Activated CD4-positive, CD25-positive, alpha-beta regulatory T cell treated with anti-CD3 and anti-CD28 coated beads, Interleukin-2, amount 50 U/mL, for 72 hours (primary cell): ENCODE measurements at places on chromosomes 7 and 10.

GRCh38 chr7:98719396-98719795 lies 102.3 kb downstream of the NPTX2 start:
- DNase-seq, result no peak

- no peak for DNase-seq
These were observed 563 bp downstream of the STAM start for GRCh38 chr10:17644485-17644943.

- DNase-seq, result no peak
These were observed 57.0 kb upstream of the ARL4A start for GRCh38 chr7:12630513-12630819.

DNA sequence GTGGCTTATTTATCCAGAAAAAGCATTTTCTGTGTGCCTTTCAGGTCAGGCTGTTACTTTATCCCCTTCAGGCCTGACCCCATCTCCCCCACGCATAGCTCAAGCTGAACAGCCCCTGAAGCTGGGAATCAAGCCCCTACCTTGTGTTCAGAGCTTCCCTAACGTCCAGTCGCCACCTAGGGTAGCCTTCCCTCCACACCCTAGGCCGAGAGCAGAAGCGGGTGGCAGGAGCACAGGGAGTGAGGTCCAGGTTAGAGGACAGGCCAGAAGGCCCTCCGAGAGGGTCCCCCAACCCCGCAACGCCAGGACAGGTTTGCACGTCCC lies 479 bp upstream of the SEMA4G start:
- DNase-seq, result no peak
